Ovary (tissue), 10 donors: ENCODE measurements at places on chromosomes 13 and 19.

DNA sequence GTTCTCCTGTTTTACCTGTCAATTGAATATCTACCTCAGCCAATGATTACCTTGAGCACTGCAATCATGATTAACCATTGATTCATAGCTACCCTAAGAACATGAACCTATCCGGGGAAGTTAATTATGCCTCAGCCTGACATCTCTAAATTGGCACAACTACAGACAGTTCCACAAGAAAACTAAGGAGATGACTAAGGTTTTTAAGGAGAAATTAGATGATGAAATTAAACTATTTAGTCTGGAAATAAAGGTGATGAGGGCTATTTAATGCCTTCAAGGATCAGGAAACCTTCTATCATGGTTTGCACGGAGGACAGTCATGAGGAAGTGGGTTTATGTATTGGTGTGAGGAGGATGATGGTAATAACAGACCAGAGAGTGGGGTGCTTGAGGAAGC, 203.4 kb downstream of the COL4A1 start:
- DNase-seq = no peak

DNA sequence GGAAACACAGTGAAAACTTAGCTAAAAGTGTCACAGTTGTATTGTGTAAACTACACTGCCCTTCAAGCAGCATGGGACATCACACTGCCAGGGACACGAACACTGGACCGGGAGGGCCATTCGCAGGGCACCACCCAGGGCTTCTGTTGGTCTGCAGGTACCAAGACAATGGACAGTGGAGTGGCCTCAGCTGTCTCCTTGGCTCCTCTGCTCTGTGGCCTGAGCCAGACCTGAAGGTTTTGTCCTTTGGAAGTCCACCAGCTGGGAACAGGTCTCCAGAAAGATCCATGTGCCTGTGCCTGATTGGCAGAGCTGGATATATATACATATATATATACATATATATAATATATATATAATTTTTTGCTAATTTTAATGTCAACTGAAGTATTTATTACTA, 149.8 kb downstream of the ZNF536 start:
- no peak for DNase-seq

GRCh38 chr13:113506025-113506685, 15.6 kb upstream of the DCUN1D2 start:
- DNase-seq = no peak

DNA sequence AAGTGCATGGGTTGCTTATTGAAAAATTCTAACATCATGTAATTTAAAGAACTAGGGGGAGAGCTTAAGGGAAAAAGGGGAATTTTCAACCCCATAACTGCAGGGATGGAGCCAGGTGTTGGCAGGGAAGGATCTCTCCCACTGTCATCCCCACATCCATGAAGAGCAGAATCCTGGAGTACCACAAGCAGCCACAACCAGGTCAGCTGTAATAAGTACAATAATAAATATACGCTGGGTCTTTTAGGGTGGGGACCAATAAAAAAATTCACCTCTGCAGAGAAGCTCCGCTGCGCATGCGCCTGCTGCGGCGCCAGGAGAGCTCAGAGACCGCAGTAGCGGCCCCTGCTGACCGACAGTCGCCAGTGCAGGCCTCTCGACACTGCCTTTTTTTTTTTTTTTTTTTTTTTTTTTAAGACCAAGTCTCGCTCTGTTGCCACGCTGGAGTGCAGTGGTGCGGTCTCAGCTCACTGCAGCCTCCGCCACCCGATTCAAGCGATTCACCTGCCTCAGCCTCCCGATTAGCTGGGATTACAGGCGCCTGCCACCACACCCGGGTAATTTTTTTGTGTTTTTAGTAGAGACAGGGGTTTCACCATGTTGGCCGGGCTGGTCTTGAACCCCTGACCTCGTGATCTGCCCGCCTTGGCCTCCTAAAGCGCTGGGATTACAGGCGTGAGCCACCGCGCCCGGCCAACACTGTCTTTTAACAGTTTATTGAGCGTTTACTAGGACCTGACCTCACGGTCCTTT, 2.5 kb upstream of the EEF2 start:
- DNase-seq = peak; percentile 87

DNA sequence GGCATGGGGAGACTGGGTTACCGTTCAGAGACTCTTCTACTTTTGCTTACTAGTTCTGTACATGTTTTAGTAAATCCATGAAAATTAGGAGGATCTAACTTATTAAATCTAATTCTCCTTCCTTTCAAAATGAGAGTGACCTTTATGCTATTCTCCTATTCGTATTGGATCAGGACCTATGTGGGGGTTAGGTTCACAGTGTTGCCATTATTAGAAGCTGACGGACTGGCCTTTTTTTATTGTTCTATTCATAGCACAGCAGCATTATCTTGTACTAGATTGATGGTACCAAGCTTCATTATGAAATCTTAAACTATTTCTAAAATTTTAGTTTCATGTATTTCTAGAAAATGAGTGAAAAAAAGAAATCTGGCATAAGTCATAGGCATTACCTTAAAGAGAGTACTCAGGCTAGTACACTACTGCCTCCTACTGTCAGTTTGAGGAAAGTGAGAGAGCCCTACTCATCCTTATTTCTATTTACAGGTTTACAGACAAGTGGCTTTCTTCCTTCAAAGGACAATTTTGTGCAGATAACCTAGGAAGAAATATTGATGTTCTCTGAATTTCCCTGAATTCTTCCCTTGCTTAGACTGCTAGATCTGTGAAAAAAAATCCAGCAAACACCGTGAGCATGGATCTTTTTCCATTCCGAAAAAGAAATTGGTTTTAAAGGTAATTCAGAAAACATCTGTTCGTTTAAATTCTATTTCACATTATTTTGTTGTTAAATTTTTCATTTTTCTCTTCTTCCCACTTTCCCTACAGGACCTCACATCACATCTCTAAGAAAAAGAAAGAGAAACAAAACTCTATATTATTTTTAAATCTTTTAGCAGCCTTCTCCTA, 485.5 kb downstream of the DIAPH3 start:
- DNase-seq = no peak

GRCh38 chr19:5567970-5568407, 236 bp upstream of the TINCR start:
- no peak for DNase-seq

DNA sequence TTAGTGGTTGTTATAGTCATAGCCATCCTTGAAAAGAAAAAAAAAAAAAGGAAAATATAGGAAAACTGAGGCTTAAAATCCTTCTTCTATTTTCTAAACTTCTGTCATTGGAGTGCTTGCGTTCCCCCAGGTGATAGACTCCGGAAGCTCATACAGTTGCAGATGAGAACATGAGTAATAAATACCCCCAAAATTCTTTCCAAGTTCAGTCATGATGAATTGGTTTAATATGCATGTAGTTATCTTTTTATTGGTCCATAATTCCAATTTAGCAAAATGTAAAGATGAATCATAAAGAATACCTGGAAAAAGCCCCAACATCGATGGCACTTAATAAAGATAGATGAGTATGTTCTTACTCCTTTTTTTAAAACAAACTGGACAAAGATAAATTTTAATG, 192.3 kb downstream of the SHISA2 start:
- no peak for DNase-seq

- DNase-seq = no peak
These were observed 61.7 kb downstream of the ZNF627 start for GRCh38 chr19:11658970-11659369.

DNA sequence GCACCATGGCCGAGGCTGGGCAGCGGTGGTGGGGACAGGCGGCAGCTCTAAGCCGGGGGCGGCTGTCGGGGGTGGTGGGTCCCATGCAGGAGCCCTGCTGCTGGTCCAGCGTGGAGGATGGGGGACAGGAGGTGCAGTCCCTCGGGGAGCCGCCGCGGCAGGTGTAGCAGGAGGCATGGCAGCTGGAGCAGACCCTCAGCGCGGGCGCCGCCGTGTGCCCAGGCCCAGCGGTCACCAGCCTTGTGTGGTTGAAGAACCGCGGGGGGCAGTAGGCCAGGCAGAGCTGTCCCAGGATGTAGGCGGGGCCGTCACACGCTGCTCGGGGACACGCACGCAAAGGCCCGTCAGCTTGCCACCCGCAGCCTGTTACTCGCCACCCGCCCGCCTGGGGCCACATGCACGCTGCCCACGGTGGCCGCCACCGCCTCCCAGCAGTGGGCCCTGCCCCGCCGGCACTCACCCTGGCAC, 2.9 kb upstream of the C19orf25 start:
- DNase-seq = peak; percentile 31

GRCh38 chr13:49580980-49581680, 4.2 kb downstream of the RCBTB1 start:
- no peak for DNase-seq

GRCh38 chr13:73995736-73996135, 138.5 kb downstream of the KLF12 start:
- no peak for DNase-seq

DNA sequence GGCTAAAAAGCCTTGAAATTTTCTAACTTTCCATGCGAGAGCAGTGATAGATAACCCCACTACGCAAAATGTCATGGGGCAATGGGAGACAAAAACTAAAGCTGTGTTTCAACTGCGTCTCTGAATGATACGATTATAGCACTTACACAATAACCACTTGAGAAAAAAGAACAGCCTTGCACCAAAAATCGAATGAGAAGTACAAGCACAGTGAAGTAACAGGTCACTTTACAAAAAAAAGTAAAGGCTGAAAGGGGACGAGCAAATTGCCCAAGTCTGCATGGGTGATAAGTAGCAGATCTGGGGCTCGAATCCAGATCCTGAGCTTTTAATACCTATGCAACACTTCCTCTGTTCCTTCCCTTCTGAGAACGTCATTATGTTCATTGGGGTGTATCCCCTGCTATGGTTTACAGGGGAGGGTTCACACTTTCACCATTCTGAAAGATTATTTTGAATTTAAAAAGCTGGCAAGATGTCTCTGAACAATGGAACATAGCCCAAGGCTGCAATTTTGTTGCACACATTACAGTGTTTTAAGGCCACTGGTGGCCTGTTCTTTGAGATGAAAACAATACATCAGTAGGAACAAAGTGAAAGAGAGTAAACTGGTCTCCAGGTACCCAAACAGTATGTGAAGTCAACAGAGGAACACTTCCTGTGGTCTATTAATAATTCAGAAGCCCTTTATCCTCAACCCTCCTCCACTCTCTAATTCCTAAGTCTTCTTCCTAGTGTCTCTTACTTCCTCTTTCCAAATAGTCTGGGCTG, 3.2 kb downstream of the CPB2 start:
- DNase-seq = no peak

- no peak for DNase-seq
These were observed 13.5 kb upstream of the CCDC97 start for GRCh38 chr19:41296433-41296871.

DNA sequence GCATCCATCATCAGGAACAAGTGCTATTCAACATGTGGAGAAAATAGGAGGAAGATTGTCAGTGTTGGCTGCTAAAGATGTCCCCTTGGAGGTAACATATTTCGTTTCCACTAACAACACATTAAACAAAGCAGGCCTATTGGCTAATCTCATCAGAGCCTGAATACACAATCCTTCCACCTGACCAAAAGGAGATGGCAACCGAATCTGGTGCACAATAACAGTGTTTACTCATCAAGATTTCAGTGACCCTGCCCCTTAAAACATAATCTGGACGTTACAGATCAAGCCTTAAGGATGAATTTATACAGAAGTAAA, 582.5 kb downstream of the EFNB2 start:
- DNase-seq = no peak

DNA sequence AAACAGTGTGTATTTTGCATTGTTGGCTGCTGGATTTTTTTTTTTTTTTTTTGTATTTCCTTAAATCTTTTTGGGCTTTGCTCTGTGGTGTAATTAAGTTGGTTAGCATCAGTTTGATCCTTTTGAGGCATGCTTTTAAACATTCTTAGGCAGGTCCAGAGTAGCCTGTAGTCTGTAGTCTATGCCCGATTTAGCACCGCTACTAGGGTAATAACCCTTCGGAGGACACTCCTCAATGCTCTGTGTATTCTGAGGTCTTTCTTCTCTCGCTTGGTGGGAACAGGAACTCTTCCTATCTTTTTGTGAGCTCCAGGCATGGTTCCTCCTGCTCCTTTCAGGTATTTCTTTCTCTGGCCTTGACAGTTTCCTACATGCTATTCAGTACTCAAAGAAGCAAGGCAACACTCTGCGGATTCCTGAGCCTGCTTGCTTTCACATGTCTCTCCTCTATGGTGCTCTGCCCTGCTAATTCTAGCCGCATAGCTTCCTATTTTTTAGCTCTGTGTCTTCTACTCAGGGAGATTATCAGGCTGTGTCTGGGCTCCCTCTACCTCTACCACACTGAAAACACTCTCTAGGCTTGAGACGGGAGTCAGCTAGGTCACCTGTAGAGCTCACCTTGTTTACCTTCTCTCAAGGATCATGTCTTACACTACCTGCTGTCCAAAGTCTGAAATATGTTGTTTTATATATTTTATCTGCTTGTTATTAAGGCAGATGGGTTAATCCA, 195.1 kb downstream of the NDFIP2 start:
- no peak for DNase-seq

- no peak for DNase-seq
These were observed 437.6 kb upstream of the ARGLU1 start for GRCh38 chr13:107005577-107005976.

DNA sequence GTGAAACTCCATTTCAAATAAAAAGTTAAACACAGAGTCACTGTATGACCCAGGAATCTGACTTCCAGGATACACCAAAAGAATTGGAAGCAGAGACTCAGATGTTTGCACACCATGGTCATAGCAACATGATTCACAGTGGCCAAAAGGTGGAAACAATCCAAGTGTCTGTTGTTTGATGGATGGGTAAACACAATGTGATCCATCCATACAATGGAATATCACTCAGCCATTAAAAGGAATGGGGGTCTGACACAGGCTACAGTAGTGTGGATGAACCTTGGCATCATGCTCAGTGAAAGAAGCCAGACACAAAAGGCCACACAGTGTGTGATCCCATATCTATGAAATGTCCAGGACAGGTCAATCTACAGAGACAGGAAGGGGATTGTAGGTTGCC, 174.3 kb downstream of the PTPRS start:
- DNase-seq = no peak

DNA sequence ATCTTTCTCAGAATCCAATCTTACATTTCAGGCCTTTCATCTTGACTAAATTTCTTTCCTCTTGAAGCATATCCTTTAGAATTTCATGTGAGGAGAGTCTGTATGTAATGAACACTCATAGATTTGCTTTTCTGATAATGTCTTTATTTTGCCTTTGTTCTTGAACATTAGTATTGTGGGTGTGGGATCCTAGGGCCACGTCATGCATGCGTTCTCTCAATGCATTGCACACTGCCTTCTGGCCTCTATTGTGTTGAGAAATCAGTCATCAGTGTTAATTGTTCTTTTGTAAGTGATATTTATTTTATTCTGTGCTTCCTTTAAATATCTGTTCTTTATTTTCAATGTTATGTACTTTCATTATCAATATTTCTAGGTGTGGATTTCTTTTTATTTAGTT, 364.9 kb downstream of the OXGR1 start:
- DNase-seq = no peak

DNA sequence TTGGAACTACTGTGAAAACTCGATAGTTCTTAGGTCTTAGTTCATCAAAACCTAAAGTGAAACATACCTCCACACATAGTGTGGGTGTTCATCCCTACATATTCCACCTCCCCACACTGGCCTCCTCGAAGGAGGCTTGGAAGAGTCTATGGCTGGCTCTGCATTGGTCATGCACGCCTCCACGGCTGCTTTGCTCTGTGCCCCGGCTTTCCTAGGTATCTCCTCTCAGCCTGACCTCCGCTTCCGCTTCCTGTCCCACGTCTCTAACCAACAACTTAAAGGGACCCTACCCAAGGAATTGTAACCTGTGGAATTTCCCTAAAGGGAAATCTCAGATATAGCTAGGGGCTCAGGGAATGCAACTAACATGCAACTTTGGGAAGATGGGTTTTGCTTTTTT, 79.7 kb upstream of the MBNL2 start:
- no peak for DNase-seq

GRCh38 chr19:1251330-1252220, 3.2 kb downstream of the MIDN start:
- DNase-seq = peak; percentile 66
